Activated T-helper 2 cell treated with anti-CD3 and anti-CD28 coated beads, Interferon-gamma antibody, Interleukin-2, Interleukin-4, amounts not matched to agents 10 μg/mL and 5 μg/mL and 100 μg/mL, durations not matched to agents 14 hours and 24 hours and 36 hours (primary cell): ENCODE measurements at places on chromosomes 12 and 14.

GRCh38 chr14:94059998-94060397, 21.0 kb downstream of the DDX24 start:
- H3K27me3 ChIP-seq = no peaks in the 10 kb centered on the region
- H3K36me3 ChIP-seq = peaks cover 82% of the 10 kb centered on the region
- H3K4me3 ChIP-seq = no peak overlapping the region
- H3K27ac ChIP-seq = no peak overlapping the region

GRCh38 chr14:78758333-78758732, 588.2 kb downstream of the NRXN3 start:
- H3K27me3 ChIP-seq = no peaks in the 10 kb centered on the region
- H3K4me1 ChIP-seq = no peaks in the 10 kb centered on the region
- no peak for DNase-seq
- no peak overlapping the region for H3K4me3 ChIP-seq

DNA sequence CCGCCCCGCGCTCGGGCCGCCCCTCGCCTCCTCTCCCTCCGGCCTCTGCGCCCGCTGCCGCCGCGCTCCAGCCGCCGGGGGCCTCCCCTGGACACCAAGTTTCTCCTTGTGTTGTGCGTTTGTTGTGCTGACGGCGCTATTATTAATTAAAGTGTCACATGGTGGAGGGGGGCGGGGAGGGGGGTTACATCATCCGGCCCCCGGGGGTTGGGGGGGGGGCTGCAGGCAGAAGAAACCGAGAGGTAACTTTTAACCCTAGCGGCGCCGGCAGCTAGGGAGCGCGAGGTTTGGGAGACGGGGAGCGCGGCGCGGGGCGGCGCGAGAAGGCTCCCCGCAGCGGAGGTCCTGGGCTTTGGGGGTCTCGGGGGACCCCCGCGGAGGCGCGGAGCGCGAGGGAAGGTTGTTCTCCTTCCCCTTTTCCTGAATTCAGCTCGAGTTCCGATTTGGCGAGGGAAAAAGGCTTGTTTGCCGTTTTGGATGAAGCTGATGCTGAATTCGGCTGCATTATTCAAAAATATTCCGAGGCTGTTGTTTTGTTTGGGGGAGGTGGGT, at the start of gene HRK:
TSS of gene HRK (minus strand) at position 117 of the 552 bp plus-strand sequence. CDS start 134 bp downstream, outside the sequence.
- H3K27ac ChIP-seq = no peak within 1 kb of the TSS
- peaks cover 14% of the 10 kb centered on the region for H3K4me1 ChIP-seq
- peaks cover 64% of the 10 kb centered on the region for H3K27me3 ChIP-seq
- no peak for DNase-seq
- H3K36me3 ChIP-seq = peaks cover 4% of the 10 kb centered on the region
- H3K4me3 ChIP-seq = peak within 1 kb of the TSS; percentile 46

- no peak overlapping the region for H3K27ac ChIP-seq
- DNase-seq = no peak
- H3K4me3 ChIP-seq = no peak overlapping the region
Measured at GRCh38 chr14:99626041-99626648, 18.8 kb upstream of the HHIPL1 start.
